MM.1S (cell line): ENCODE measurements at places on chromosomes 2 and 18.

DNA sequence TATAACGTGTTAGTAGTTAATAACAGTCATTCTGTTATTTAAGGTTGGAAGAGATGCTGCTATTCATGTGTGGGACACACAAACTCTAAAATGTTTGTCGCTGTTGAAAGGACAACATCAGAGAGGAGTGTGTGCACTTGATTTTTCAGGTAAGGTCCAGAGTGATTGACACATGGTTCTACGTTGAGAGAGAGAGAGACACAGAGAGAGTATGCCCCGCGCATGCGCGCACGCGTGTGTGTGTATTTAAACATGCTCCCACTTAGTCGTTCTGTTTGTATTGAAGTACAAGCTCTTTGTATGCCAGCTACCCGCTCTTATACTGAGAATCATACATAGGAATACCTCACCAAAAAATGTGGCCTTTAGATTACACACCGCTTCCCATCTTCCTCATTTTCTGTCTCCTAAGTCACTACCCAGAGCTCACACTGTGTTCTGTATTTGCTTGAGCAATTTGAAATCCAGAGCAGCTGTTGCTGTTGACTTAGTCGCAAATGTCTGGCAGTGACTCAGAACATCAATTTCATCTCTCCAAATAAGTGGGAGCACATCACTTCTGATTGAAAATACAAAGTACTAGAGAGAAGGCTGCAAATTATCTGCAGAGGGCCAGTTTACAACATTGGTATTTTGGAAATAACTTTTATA lies 148.1 kb downstream of the EML6 start:
- DNase-seq, result no peak

GRCh38 chr2:30272761-30273573 lies 41.6 kb downstream of the LBH start:
- no peak for DNase-seq

DNA sequence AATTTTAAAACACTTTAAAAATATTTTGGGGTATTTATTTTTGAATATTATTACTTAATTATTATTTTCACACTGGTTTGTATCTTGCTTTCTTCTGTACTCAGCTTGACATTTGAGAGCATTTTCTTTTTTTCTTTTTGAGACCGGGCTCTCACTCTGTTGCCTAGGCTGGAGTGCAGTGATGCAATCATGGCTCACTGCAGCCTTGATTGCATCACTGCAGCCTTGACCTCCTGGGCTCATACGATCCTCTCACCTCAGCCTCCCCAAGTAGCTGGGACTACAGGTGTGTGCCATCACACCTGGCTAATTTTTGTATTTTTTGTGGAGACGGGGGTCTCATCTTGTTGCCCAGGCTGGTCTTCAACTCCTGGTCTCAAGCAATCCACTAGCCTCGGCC lies 79.9 kb upstream of the DLX2 start:
- no peak for DNase-seq

GRCh38 chr18:40046596-40046995 lies 1908.4 kb upstream of the PIK3C3 start:
- DNase-seq, result no peak

- DNase-seq, result no peak
Measured at GRCh38 chr2:74077636-74078035, 70.1 kb downstream of the BOLA3 start.

DNA sequence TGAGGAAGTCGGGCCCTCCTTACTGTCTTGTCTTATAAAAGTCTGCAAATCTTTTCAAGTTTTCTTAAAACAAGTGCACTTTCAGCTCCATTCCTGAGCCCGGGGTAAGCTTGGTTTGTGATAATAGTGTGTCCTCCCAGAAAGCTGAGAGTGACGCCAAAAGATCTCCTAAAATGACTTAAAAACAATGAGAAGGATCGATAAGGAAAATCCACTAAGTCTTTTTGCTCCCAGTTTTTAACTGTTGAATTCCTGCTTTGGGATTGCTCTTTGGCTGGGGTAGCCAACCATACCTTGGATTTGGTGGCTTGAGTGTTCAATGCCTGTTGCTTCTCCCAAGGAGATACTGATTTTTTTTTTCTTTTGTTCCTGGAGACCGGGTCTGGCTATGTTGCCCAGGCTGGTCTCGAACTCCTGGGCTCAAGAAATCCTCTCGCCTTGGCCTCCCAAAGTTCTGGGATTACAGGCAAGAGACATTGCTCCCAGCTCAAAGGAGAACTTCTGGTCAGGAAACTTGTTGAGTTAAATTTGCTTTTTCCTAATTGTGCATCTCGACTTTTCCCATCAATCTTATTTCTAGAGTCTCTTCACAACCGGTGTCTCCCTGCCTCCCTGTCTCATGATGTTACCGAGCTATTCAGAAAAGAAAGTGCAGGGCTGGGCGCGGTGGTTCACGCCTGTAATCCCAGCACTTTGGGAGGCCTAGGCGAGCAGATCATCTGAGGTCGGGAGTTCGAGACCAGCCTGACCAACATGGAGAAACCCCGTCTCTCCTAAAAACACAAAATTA lies 3.0 kb downstream of the TGIF1 start:
- no peak for DNase-seq

- DNase-seq, result no peak
Measured at GRCh38 chr2:205390866-205391265, 291.4 kb upstream of the NRP2 start.

GRCh38 chr18:58669731-58670378 lies 1.4 kb upstream of the MALT1 start:
- no peak for DNase-seq

- peak; percentile 30 for DNase-seq
Measured at GRCh38 chr2:1709946-1710560, 34.3 kb downstream of the PXDN start.

DNA sequence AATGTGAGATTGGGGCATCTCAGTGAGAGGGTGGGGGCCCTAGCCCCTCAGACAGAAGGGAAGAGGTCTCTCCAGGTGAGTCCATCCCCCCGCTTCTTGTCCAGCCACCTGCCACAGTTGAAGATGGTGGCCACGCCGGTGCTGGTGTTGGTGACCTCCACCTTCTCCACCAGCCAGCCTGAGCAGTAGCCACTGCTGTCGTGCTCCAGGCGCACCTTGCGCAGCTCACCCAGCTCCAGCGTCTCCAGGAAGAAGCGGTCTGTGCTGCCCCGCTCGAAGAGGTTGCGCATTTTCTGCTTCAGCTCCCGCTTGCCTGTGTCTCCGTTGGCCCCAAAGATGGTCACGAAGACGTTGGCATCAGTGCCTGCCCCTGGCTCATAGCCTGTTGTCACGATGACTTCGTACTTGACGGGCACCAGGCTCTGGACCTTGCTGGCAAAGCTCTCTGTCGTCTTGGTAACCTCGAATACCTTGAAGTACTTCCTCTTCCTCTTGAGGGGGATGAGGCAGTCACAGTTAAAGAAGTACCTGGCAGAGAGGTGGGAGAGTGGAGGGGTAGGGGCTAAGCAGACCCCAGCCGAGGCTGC lies 179.5 kb downstream of the LOXHD1 start:
- DNase-seq, result no peak

DNA sequence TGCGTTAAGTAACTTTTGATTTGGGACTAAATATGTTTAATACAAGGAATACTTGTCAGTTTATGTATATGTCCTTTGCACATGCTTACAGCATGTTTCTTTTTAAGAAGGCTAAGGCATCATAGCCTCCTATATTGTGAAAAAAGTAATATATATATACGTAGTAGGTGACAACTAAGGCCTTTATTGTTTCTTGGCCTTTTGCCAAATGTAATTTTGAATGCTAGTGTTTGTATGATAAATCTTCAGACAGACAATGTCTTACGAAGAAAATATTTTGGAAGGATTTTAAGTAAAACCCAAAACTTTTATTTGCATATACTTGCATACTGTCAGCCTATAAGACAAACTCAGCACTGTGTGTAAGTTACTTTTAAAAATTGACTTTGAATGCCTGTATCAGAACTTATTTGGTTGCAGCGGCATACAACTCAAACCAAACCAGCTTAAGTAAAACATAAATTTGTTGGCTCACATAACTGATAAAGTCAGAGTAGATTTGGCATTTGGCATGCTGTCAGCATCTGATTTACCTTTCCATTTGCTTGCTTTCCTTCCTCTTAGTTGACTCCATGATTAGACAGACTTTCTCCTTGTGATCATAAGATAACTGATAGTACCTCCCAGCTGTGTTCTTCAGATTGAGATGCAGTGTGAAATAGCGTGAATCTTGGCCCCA lies 24.4 kb downstream of the UBE2E3 start:
- no peak for DNase-seq
